ENCODE measurements at places on chromosomes 3 and 15. TPM values are rescaled to one million over a fixed set of nuclear protein-coding genes. Genes with fewer than 3 reads are reported as not detected.

- peak; percentile 99 for DNase-seq
Observed at GRCh38 chr3:73786321-73786807, 161.6 kb upstream of the PDZRN3 start.

DNA sequence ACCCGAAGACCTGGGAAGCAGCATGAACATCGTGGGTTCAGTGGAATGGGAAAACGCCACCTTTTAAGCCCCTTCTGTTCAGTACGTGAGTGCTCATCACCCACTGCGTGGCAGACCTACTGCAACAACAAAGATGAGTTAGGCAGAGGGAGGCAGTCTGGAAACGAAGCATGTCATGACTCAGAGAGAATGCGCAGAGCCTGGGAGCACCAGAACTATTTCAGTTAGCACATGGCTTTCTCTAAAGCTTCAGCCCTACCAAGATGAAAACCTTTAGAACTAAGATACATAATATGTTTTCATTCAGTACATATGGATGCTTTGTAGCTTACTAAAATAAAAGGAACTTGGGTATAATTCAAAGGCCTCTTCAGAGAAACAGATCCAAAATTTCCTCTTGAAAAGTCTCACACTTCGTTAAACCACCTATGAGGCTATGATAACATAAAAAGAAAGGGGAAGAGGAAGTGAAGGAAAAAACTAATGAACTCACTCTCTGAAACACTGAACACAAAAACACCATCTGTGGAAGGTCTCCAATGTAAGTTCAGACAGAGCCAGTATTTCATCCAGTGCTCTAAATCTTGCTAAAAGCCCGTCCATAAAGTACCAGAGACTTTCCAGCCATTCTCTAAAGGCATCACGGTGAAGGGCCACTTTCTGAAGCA is 140.1 kb downstream of the OCA2 start:
- DNase-seq: no peak

DNA sequence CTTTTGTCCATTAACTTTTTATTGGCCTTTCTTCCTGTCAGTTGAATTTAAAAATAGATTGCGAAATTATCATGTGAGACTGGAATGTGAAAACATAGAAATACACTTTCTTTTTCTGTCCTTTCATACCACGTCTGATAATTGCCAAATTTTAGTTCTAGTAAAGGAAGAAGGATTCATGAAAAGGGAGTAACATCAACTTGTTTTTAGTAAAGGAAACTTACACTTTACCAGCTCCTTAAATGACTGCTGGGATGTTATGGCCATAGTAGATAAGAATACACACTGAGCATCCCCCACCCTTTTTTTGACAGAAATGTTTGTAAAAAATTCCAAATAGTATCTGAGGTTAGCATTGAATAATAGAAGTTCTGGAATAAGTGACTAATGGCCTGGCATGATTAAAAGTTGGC is 137.9 kb downstream of the NEO1 start:
- no peak for DNase-seq

DNA sequence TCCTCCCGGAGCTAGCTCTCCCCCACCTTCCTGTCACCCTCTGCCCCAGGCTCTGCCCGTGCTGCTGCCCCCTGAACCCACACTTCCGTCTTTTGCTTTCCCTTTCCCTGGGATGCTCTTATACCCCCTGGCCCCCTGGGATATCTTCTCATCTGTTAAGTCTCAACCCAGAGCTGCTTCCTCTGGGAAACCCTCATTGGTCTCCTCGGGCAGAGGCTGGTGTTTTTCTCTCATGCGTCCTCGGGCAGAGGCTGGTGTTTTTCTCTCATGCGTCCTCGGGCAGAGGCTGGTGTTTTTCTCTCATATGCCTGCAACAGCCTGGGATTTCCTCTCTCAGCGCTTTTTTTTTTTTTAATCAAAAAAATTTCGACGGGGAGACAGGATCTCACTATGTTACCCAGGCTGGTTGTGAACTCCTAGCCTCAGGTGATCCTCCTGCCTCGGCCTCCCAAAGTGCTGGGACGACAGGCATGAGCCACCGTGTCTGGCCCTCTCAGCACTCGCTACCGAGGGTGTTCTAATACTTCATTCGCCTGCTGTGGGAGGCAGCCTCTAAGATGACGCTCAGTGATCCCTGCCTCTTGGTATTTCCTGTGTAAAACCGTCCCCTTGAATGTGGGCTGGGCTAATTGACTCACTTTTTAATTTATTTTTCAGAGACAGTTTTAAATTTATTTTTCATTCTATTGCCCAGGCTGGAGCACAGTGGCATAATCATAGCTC is 62.7 kb upstream of the TFRC start:
- DNase-seq: peak; percentile 36

DNA sequence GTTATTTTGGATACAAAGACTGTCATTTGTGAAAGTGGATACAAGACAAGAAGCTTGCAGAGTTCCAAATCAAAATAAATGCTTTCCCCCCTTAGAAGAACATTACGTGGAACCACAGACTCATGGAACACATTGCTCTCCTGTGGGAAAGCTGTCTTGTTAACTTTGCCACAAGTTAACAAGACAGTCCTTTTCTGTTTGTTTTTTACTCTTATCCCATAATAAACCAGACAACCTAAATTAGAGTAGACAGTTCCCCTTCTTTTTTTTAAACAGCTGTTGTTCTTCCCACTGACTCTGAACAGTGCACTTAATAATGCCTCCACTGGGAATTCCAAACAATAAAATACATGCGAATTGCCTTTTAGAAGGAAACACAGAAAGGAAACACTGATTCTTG is 255.3 kb upstream of the UBE2E2 start:
- DNase-seq: no peak

- DNase-seq: no peak
Observed at GRCh38 chr3:61015859-61016258, 235.4 kb downstream of the FHIT start.

- DNase-seq: no peak
Observed at GRCh38 chr3:178255315-178255714, 280.9 kb upstream of the KCNMB2 start.

- no peak for DNase-seq
Observed at GRCh38 chr3:42501681-42502428, 588 bp upstream of the VIPR1 start.

DNA sequence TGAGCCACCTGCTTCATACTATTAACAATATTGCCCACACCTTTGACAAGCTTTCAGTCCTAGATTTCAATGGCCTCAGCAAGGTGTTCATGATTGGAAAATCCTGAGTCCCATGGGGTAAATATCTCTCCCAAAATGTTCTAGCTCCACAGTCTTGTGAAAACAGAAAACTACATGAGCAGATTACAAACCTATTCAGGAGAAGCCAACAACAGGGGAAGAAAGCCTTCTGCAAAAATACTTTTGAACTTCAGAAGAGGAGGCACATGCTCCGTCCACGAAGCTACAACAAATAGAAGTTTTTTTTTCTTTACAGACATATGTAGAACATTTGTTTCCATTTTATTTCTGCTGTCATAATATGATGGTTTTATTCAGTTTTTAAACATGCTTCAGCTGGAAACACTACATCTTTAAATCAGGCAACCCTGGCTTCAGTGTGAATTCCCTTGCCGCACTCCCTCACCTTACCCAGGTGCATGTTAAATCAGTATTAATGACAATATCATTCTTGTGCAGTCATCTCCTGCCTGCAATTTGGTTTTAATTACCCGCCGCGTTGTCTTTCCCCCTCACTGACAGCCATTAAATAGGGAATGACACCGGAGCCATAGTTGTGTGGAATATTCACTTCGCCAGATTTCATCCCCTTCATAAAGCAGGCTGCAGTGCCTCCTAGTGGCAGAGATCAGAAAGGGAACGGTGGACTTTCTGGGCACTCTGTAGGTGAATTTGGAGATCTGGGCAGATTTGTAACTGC is 725.5 kb upstream of the ARRDC4 start:
- DNase-seq: peak; percentile 43

- DNase-seq: no peak
Observed at GRCh38 chr15:67068710-67069400, 3.5 kb downstream of the SMAD3 start.

DNA sequence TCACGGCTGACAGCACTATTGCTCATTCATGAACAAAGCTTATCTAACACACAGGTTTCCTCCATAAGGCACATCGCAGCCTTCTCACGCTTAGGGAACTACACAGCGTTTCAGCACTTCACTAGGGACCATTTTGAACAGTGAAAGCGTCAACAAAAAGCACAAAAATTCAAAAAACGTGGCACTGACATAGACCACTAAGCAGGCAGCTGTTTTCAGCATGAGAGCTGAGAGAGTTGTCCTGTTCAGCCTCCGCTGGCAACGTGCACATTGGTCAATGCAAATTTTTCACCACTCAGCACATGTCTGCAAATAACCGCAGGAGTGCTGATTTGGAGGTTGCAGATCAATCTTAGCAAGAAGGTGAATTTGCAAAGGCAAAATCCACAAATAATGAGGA is 109.2 kb downstream of the LRRK1 start:
- DNase-seq: no peak

DNA sequence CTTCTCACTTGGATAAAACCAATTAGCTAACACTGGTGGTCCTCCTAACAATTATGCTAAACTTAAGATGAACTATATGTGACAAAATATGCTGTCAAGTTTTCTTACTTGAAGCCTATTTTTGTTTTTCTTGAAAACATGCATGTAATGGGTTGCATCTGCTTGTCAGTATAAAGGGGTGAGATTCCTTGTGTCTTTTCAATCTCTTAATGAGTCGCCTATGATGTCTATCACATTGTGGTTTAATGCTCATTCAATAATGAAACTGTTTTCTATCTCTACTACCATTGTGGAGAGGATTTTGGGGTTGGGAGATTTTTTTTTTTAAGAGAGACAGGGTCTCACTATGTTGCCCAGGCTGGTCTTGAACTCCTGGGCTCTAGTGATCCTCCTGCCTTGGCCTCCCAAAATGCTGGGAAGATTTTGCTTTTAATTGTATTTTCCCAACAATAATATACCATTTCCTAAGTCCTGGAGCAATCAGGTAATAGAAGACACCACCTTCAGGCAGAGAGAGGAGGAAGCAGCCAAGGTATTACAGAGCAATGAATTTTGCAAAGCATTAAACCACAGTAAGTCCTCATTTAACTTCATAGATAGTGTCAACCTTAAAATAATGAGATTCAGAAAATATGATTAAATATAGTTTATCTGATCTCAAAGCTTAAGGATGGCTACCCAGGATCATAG is 17.4 kb upstream of the TRMT10C start:
- no peak for DNase-seq

Gene ADAM10
- 133 TPM for total RNA-seq

Gene PPM1L
- 1.5 TPM for total RNA-seq

Gene ZNF106
- total RNA-seq: 54.4 TPM

Gene ADIPOQ
- not detected for total RNA-seq

Gene CPNE9
- total RNA-seq: not detected

Gene P2RY14
- total RNA-seq: not detected

Gene SYNPR
- total RNA-seq: not detected

Gene OXTR
- total RNA-seq: 649 TPM

Gene FOXB1
- total RNA-seq: not detected

Gene GOLGA6L10
- total RNA-seq: 0.57 TPM

All from HFFc6 (cell line).